ENCODE measurements at places on chromosomes 2 and 18. TPM values are rescaled to one million over a fixed set of nuclear protein-coding genes. Genes with fewer than 3 reads are reported as not detected.

- DNase-seq: no peak
These were observed 113.1 kb upstream of the RAB6C start for GRCh38 chr2:129866391-129866790.

- DNase-seq: no peak
These were observed 235.2 kb downstream of the GCA start for GRCh38 chr2:162579169-162579568.

DNA sequence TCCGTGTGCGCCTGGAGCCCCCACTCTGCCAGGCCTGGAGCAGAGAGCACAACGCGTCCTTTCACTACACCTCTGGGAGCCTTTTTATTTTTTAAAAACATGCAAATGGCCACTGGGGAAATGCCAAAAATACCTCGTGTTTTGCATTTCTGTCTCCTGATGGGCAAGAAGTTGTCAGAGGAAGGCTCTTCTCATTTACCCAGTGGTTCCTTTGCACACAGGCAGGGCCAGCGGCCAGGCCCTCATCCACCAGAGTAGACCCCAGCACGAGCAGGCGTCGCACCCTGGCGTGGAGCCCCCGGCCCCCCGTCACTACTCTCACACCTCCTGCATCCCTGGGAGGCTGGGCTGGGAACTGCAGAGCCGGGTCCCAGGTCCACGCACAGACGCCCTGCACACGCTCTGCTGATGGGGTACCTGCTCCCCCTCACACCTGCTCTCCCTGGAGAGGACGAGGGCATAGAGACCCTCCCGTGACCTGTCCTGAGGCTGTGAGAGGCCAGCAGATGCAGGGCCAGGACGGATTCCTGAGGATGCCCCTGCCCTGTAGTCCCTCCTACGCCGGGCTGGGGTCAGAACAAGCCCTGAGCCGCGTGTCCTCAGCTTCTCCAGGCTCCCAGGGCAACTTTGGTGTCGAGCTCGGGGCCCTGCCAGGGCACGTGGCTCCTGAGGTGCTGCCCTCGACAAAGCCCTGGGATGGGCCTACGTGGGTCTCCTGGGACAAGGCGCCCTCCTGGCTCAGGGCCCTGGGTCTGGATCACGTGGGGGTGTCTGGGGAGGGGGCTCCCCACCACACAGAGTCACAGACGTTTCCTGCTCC lies 65.0 kb downstream of the NFATC1 start:
- no peak for DNase-seq

- DNase-seq: no peak
These were observed 162.3 kb downstream of the PHLPP1 start for GRCh38 chr18:62877411-62878221.

DNA sequence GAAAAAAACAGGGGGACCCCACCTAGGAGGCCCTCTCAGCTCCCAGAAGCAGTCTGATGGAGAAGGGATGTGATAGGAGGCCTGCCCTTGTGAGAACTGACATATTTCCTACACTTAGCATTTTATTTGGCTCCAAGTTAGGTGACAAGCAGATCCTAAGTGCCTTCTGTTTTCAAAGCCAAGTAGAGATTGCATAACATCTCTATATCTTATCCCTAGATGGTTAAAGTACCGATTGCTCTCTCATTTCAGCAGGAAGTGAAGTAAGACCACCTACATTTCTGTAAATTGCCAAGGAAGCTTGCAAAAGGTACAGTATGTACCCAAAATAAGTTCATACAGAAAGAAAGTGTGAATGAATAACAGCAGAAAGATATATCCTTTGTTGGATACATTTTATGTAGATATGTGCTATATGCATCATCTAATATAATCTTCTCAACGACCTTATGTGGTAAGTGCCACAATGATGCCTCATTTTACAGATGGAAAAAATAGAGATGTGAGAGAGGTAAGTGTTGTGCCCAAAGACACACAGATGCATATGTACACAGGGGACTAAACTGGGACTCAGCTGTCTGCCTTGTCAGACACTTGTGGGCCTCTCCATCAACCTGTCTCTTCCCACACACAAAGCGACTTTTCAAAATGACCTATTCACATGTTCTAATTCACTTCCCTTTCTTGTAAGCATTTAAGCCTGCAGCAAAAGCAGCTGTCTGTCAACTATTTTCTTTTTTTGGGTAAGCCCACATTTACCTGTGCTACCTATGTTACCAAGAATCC lies 38.9 kb downstream of the DHRS9 start:
- DNase-seq: no peak

DNA sequence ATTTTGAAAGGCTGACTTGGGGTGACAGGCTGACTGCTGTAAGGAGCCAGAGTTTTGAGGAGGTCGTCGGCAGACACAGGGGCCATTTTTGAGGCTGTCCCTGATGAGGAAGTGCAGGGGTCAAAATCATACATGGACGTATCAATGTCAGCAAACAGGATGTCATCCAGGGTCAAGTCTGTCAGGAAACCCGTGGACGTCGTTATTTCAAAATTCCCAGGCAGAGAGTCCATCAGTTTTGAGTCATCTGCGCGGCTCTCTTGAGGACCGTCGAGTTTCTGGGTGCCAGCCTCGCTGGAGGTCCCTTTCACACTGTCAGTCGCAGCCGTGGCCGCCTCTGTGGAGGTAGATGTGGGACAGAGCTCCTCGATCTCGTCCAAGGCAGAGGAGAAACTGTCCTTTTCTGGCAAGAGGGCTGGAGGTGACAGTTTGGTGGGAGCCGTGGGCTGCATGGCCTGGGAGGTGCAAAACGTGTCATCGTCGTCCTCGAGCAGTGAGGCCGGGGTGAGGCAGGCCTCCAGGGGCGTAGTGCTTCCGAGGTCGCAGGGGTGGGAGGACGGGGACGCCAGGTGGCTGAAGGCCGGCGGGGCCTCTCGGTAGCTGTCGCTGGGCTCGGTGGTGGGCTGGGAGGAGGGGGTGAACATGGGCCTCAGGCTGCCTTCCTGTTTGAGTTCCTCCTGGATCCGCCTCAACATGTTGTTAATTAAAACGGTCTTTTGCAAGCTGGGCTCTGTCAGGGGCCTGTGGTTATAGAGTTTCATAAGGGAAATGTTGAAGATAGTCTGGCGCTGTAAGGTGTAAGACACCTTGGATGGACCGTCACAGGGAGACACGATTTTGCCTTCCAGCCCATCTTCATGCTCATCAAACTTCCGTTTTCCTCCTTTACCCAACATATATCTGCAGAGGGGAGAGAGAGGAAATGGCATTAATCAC lies 17.5 kb downstream of the SERTAD2 start:
- no peak for DNase-seq

Gene DNAH6
- total RNA-seq: 0.38 TPM

Gene OLA1
- 63.4 TPM for total RNA-seq

Measured in left cardiac atrium (tissue), 4 donors.